ENCODE measurements at places on chromosomes 3 and 15. TPM values are rescaled to one million over a fixed set of nuclear protein-coding genes. Genes with fewer than 3 reads are reported as not detected.

DNA sequence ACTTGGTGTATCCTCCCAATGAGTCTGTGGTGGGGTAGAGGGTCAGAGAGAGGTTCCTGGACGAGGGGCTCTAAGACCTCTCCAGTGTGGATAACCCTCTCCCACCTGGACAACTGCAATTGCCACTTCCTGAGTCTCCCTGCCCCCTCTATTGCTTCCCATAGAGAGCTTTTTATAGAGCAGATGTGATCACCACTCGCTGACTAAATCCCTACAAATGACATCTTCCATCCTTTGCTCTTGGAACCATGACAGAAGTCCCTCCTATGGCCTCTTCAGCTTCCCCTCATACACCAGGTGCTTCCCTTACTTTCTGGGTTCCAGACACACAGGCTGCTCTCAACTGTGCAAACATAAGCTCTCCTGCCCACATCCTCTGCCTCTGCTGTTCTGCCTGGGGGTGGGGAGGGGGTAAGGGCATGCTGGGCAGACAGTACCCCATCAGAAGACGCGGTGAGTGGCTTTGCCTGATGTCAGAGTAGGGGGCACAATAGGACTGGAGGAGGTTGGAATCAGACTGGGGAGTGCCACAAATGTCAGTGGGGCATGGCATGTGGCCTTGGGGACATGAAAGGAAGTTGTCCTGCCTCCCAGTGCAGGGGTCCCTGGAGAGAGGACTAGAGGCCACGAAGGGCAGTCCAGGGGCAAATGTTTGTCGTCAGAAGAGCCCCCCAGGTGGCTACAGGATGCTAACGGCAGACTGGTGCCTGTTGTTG, 15.2 kb downstream of the ITIH3 start:
- no peak for DNase-seq

The EFCC1 gene
- not detected for total RNA-seq

GRCh38 chr3:22244761-22245521, 493.9 kb upstream of the ZNF385D start:
- peak; percentile 74 for DNase-seq

The CD96 gene
- not detected for total RNA-seq

DNA sequence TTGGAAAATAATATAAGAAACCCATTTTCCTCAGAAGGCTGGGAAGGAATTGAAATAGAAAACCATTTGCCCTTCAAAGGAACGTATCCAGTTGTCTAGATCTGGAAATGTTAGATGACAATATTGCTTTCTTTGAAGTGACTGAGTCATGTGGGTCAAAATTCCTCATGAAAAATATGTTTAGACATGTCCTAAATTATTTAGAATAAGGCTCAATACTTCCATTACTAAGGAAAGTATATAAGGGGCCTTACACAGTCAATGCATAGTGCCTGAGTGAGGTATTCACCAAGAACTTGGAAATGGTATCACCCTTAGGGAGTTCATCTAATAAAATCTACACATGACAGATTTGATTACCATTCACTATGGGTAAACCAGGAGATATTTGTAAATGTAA, 619.8 kb upstream of the KCNMB2 start:
- no peak for DNase-seq

GRCh38 chr3:172357850-172358754, 90.2 kb downstream of the GHSR start:
- DNase-seq: no peak

The P2RY14 gene
- total RNA-seq: not detected

- no peak for DNase-seq
These were observed 61.5 kb upstream of the CADPS start for GRCh38 chr3:62936626-62937254.

DNA sequence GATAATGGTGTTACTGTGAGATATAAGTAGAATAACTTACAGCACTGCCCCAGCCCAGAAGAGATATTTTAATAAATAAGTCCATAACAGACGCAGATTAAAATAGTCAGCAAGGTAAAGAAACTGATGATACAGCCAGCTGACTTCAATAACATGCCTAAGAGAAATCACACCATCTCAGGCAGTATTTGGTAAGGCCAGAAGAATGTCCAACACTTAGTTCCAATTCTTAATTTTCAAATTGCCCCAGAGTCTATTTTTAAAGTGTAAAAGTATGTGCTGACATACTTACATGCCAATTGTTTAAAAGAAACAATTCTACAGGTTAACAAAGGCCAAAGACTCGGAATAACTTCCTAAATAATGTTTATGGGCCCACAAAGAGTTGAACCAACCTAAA, 1.6 kb downstream of the GNB4 start:
- no peak for DNase-seq

Measured in MG63 (cell line).